ENCODE measurements at places on chromosomes 12 and 14.
A peak's percentile ranks its signal among the peaks of the same experiment; 100 is the strongest.

DNA sequence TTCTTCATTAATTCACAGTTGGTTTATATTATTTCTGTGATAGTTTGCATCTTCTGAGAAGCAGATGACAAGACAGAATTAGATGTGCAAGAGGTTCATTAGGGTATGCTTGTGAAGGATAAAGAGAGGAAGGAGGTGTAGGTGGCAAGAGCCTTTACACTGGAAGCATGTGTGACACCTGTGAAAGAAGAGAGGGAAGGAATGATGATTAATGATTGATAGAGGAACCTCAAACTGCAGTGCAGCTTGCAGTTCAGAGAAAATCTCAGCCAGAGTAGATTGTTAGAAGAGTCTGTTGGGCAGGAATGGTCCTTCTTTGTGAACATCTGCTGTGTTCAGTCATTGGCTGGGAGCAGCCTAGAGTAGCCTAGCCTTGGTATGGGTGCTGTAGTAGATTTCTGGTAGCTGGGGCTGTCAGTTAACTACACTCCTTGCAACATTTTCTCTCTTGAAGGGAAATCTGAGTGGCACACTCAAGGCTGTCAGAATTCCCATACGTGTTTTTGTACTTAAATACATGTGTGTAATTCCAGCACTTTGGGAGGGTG lies 9.0 kb downstream of the RCOR1 start:
- no peak for DNase-seq

GRCh38 chr12:133234971-133235370 lies 706 bp downstream of the ANHX start:
- DNase-seq: no peak

GRCh38 chr12:66944365-66944764 lies 265.5 kb upstream of the GRIP1 start:
- no peak for DNase-seq

GRCh38 chr14:93023039-93023438 lies 92.7 kb downstream of the ITPK1 start:
- no peak for DNase-seq

- DNase-seq: no peak
Observed at GRCh38 chr12:23560611-23561010, 388.9 kb downstream of the SOX5 start.

DNA sequence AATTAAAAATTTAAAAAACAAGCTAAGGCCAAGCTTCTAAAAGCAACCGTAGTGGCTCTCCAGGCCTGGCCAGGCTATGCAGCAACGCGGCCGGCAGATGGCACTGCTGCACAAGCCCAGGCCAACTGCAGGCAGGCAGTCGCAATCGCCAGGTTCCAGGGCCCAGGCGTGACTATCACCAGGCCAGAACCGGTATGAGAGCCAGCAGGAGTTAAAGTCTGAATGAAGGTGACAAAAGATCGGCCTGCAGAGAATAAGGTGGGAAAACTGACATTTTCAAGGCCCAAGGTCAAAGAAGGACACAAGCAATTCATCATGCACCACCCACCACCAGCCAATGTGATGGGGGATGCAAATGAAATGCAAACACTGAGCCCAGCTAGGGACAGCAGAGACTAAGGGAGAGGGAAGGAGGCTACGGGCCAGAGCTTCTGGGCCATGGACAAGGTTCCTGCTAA lies 43.6 kb upstream of the ANO2 start:
- peak; percentile 47 for DNase-seq

- no peak for DNase-seq
Observed at GRCh38 chr12:64713376-64713775, 45.8 kb downstream of the GNS start.

DNA sequence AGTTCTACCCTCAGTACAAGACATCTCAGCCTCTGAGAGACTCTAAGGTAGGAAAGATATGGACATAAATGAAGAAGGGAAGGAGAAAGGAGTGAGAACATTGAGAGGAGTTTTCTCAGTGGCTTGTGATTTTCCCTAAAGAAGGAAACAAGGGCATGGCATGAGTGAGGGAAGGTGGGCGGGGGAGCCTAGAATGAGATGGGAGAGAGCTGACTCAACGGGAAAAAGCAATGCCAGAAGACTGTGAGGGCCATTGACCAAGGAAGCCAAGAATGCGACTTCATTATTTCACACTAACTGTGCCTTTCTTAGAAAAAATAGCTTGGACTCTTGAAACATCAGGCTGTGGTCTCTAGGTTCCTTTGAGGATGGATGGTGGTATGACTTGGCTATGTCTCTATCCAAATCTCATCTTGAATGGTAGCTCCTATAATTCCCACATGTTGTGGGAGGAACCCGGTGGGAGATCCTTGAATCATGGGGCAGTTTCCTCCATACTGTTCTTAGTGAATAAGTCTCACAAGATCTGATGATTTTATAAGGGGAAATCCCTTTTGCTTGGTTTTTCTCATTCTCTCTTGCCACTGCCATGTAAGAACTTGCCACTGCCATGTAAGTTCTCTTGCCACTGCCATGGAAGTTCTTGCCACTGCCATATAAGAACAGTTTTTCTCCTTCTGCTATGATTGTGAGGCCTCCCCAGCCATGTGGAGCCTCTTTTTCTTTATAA lies 279.6 kb downstream of the NUAK1 start:
- DNase-seq: no peak

GRCh38 chr14:57533214-57533613 lies 39.6 kb upstream of the CCDC198 start:
- no peak for DNase-seq

DNA sequence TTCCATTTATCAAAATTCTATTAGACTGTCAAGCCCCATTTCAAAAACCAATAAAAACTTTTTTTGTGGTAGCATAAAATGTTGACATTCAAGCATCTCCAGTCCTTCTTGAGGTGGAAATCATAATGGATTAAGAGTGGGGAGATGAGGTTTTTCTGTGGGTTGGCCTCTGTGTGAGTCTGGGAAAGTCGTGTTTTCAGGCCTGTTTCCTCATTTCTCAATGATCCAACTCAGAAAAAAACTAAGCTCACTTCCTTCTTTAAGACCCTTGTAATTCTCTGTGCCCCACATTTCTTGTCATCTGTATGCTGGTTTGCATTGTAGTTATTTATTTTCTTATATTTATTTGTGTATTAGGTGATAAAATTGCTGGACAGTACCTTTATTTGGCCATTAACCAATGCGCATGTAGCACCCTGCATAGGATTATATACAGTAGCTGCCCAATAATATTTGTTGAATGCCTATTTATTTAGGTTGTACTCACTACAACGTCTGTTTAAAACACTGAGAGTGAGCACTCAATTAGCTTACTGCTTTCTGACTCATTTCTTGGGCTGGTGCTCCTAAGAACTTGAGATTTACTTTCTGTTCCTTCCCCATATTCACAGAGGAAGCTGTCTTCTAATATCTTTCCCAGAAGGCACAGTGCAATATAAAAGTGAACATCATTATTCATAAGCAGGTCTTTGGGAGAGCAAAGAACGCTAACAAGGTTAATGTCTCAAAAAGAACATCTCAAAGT lies 121.9 kb downstream of the DNAI7 start:
- DNase-seq: no peak
